ENCODE measurements at places on chromosomes 5 and 9. TPM values are rescaled to one million over a fixed set of nuclear protein-coding genes. Genes with fewer than 3 reads are reported as not detected.

Gene SCGB3A2
- not detected for total RNA-seq

Gene PCDHB12
- 0.32 TPM for total RNA-seq

- H3K36me3 ChIP-seq: no peaks in the 10 kb centered on the region
- no peaks in the 10 kb centered on the region for H3K4me1 ChIP-seq
- H3K27ac ChIP-seq: no peak overlapping the region
- no peak overlapping the region for H3K4me3 ChIP-seq
Measured at GRCh38 chr5:174273325-174273724, 227.8 kb downstream of the NSG2 start.

GRCh38 chr5:59757442-59757841, 136.1 kb downstream of the PDE4D start:
- peaks cover 6% of the 10 kb centered on the region for H3K4me1 ChIP-seq
- no peaks in the 10 kb centered on the region for H3K27me3 ChIP-seq
- no peaks in the 10 kb centered on the region for H3K36me3 ChIP-seq
- H3K4me3 ChIP-seq: no peak overlapping the region
- H3K27ac ChIP-seq: no peak overlapping the region

- H3K4me1 ChIP-seq: no peaks in the 10 kb centered on the region
- H3K27ac ChIP-seq: no peak overlapping the region
- H3K4me3 ChIP-seq: no peak overlapping the region
- H3K36me3 ChIP-seq: no peaks in the 10 kb centered on the region
- no peaks in the 10 kb centered on the region for H3K27me3 ChIP-seq
- DNase-seq: no peak
Measured at GRCh38 chr9:12862611-12863410, 88.0 kb downstream of the LURAP1L start.

DNA sequence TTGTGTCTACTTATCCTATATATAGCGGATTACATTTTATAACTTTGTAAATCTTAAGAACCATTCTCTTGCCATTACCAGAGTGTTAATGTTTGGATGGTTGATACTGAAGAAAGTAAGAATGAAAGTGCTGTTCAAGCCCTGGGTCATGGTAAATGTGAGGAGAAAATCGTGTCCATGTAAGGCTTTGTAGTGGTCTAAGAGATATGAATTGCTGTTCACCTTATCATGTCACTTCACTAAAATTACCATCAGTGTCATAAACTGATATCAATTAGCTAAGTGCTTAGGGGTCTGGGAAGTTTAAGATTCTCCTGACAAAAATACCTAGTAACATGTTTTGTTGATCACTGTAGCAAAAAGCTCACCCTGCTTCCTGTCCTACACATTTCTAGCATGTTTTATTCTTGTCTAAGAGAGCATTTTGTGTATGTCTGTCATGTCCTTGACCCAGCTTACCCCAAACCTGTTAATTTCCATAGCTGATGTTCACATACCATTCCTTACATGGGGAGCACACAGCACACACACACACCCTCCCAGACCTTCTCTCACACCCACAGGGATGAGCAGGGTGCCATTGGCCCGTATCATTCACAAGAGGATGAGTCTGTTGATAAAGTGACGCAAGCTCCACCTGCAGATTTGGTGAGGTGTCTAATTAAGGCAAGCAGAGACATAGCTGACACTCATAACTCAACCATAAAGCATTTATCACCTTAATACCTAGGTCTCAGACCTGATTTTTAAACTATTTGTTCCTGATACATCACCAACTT, 125.1 kb upstream of the PAM start:
- no peaks in the 10 kb centered on the region for H3K27me3 ChIP-seq
- no peak overlapping the region for H3K4me3 ChIP-seq
- H3K4me1 ChIP-seq: no peaks in the 10 kb centered on the region
- no peak for DNase-seq
- no peaks in the 10 kb centered on the region for H3K36me3 ChIP-seq

GRCh38 chr9:29625292-29625731, 2052.0 kb upstream of the C9orf72 start:
- H3K4me1 ChIP-seq: no peaks in the 10 kb centered on the region
- no peak overlapping the region for H3K27ac ChIP-seq
- no peak for DNase-seq
- no peaks in the 10 kb centered on the region for H3K27me3 ChIP-seq
- no peak overlapping the region for H3K4me3 ChIP-seq

DNA sequence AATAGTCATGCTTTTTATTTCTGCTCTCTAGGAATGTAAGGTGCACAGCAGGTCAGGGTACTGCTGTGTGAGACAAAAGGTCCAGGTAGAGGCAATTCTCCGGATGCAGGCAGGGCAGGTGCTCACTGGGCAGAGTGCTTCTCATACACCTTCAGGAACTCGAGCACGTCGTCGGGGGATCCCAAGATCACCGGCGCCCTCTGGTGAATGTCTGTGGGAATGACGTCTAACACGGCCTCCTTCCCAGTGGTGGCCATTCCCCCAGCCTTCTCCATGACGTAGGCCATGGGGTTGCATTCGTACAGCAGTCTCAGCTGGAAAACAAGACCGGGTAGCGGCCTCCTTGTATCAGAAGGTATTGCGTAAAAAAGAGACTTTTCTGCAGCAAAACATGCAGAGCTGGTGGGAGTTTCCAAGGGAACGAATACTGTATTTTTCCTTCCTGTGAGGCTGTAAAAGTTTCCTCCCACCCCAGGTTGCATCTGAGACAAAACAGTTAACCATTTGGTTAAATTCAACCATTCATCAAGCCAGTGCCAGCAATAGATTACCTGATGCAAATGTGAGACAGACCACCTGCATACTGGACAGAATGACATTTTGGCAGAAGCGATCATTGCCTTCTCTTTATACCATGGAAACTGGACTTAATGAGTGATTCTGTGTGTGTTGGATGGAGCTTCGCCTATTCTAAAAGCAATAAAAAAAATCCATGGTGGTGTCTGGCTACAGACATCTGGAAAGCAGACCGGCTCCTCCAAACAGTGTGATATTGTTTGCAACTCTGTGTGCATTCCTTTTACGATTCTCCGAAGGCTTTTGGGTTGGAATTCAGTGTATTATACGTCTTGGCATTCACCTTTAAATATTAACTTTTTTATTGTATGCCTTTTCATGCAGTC, 9.9 kb upstream of the FBP2 start:
- H3K4me1 ChIP-seq: no peaks in the 10 kb centered on the region
- H3K36me3 ChIP-seq: no peaks in the 10 kb centered on the region
- no peaks in the 10 kb centered on the region for H3K27me3 ChIP-seq
- no peak overlapping the region for H3K27ac ChIP-seq
- H3K4me3 ChIP-seq: no peak overlapping the region
- peak; percentile 42 for DNase-seq

GRCh38 chr5:88401228-88401627, 132.6 kb upstream of the TMEM161B start:
- H3K4me3 ChIP-seq: no peak overlapping the region
- no peaks in the 10 kb centered on the region for H3K27me3 ChIP-seq
- H3K27ac ChIP-seq: no peak overlapping the region
- no peaks in the 10 kb centered on the region for H3K4me1 ChIP-seq
- no peaks in the 10 kb centered on the region for H3K36me3 ChIP-seq

DNA sequence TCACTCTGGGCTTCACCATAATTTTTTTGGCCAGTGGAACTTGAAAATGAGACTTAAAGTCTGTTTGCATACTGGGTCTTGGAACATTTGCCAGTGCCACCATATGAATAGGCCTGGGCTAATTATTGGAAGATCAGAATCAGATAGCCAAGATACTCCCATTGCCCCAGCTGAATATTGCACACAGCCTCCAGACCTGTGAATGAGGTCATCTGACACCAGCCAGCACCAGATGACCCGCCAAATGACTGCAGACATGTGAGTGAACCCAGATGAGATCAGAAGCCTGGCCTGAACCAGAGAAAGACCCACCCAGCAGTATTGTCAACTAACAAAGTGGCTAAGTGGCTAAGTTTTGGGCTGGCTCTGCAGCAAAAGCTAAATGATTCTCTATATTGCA, 220.5 kb upstream of the MPDZ start:
- DNase-seq: no peak
- H3K27ac ChIP-seq: no peak overlapping the region
- no peak overlapping the region for H3K4me3 ChIP-seq
- no peaks in the 10 kb centered on the region for H3K4me1 ChIP-seq
- H3K36me3 ChIP-seq: no peaks in the 10 kb centered on the region
- no peaks in the 10 kb centered on the region for H3K27me3 ChIP-seq

DNA sequence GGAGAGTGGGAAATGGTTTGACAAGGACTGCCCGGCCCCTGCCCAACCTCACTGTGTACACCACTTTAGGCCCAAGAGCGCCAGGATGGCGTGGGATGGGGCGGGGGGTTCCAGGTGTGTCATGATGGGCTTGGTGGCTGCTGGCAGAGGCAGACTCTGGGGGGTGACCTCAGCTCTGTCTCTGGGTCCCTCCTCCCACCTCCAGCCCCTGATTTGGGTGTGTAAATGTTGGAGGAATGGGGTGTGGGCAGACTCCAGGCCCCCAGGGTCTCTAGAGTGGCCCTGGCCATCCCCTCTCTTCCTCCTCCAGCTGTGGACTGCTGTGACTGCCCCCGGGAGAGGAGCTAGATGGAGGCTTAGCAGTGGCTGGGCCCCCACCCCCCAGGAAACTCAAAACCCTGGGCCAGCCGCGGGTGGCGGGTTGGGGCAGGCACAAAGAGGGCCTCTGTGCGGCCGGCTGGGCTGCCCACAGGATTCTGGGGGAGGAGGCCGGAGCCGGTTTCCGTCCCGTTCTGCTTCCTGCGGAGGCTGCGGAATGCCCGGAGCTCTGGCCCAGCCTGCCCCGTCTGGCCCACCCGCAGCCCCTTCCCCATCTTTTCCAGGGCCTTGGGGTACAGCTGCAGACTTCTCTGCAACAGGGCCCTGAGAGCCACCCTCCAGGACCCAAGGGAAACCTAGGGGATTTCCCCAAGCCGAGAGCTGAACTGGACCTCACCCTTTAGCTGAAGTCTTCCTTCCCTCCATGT, 23.1 kb downstream of the CXXC5 start:
- DNase-seq: no peak
- peaks cover 14% of the 10 kb centered on the region for H3K4me1 ChIP-seq
- H3K27ac ChIP-seq: peak overlapping the region; percentile 8
- no peak overlapping the region for H3K4me3 ChIP-seq

DNA sequence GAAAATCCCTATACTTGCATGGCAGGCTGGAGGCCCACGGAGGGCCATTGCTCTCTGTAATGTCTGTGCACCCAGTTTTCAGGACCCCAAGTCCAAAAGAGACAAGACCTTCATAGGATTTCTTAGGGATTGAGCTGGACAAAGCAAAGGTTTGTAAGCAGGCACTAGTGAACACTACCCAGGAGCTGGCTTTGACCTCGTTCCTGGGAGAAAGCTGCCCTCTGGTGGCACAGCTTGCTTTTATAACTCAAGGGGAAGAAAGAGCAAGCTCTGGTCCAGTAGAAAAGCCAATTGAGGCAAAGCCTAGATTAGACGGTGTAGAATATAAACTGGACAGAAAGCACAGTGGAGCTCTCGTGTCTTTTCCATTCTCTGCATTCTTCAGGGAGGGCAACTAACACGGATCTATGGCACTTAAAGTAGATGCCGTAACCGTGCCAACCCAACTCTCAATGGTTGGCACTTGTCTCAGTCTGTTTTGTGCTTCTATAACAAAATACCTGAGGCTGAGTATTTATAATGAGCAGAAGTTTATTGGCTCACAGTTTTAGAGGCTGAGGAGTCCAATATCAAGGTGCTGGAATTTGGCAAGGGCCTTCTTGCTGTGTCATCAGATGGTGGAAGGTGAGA, 7.9 kb downstream of the GABRP start:
- DNase-seq: peak; percentile 78
- no peak overlapping the region for H3K4me3 ChIP-seq
- H3K27me3 ChIP-seq: no peaks in the 10 kb centered on the region
- no peak overlapping the region for H3K27ac ChIP-seq
- H3K4me1 ChIP-seq: no peaks in the 10 kb centered on the region

DNA sequence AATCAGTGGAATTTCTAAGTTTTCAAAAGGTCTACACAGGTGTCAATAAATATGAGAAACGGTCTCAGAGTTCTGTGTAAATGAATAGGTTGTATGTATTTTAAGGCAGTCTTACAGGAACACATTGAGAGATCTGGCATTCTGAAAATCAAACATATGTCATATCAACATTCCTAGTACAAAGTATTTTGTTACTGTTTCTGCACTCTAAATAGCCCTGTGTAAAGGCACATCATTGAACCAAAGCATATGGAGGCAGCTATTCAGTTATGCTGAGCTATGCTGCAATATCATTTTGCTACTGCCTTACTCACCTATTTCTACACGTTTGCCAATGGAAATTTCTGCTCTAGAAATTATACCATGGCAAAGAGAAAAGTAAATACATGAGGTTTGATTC, 379.1 kb downstream of the KIAA0825 start:
- no peaks in the 10 kb centered on the region for H3K36me3 ChIP-seq
- H3K4me1 ChIP-seq: no peaks in the 10 kb centered on the region
- H3K4me3 ChIP-seq: no peak overlapping the region
- no peak for DNase-seq
- no peak overlapping the region for H3K27ac ChIP-seq
- H3K27me3 ChIP-seq: no peaks in the 10 kb centered on the region

GRCh38 chr9:127349483-127350113, 47.4 kb upstream of the SLC2A8 start:
- H3K27me3 ChIP-seq: no peaks in the 10 kb centered on the region
- DNase-seq: no peak
- H3K4me3 ChIP-seq: no peak overlapping the region

DNA sequence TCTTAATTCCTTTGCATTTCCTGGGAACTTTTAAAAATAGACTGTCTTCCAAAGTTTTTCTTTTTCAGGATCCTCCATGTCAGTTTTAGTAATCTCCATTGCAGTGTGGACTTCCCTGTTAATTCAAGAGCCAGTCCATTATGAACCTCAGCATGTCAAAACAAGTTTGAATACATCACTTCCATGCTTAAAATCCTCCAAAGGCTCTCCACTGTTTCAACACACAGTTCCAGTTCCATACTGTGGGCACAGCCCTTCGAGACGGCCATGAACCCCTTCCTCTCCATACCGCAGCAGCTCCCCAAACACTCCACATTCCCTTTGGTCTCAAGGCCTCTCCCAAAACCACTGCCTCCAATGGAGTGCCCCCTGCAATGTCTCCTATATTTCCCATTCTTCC, 19.5 kb downstream of the LIFR start:
- no peak overlapping the region for H3K4me3 ChIP-seq
- no peaks in the 10 kb centered on the region for H3K36me3 ChIP-seq
- H3K27me3 ChIP-seq: no peaks in the 10 kb centered on the region
- no peaks in the 10 kb centered on the region for H3K4me1 ChIP-seq
- no peak overlapping the region for H3K27ac ChIP-seq
- DNase-seq: no peak

- no peaks in the 10 kb centered on the region for H3K4me1 ChIP-seq
- no peak overlapping the region for H3K27ac ChIP-seq
Measured at GRCh38 chr9:12785260-12785770, 10.5 kb downstream of the LURAP1L start.
